ENCODE measurements at places on chromosomes 5 and 9.

- no peak for DNase-seq
Measured at GRCh38 chr9:95155220-95155619, 162.3 kb downstream of the FANCC start.

- DNase-seq = no peak
Measured at GRCh38 chr5:305459-305858, 16.1 kb upstream of the AHRR start.

- DNase-seq = peak; percentile 67
Measured at GRCh38 chr5:119435436-119436132, 16.7 kb upstream of the HSD17B4 start.

GRCh38 chr9:16039218-16039987, 486.6 kb downstream of the CCDC171 start:
- peak; percentile 53 for DNase-seq

DNA sequence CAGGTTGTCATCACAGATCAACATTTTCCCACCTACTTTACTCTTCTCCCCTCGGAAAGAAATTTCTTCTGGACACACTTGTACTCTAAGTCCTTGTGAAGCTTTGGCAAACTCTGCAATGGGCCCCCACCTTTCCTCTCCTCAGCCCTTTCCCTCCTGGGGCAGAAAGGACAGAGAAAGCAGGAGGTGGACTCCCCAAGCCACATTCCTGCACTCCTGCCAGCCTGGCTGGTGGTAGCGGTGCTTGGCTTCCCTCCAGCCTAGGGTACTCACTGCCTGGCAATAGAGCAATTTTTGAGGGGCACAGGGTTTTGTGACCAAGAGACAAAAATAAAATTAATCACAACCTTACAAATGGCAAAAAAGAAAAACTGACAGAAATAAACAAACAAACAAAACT, 451.4 kb downstream of the ZSWIM6 start:
- no peak for DNase-seq

DNA sequence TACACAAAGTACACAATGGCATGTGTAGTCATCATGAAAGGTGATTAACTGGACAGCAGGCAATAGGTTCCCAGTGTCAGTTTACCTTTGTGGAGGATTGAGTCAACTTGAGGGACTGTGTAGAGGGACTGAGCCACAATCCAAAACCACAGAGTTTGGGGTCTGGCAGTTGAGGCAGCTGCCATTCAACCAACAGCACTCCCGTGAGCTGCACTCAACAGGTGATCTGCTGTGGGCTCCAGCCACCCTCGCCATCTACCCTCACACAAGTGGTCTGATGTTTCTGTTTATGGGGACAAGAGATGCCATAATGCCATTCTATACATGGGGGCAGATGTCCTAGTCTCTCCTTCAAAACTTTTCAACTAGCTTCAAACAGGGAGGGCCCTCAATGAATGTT, 2.9 kb upstream of the DELE1 start:
- no peak for DNase-seq
